ENCODE measurements at places on chromosomes 3 and 15.

GRCh38 chr3:15794842-15795650 lies 2.7 kb downstream of the ANKRD28 start:
- DNase-seq = no peak

- no peak for DNase-seq
Measured at GRCh38 chr15:35834866-35835265, 288.9 kb upstream of the DPH6 start.

DNA sequence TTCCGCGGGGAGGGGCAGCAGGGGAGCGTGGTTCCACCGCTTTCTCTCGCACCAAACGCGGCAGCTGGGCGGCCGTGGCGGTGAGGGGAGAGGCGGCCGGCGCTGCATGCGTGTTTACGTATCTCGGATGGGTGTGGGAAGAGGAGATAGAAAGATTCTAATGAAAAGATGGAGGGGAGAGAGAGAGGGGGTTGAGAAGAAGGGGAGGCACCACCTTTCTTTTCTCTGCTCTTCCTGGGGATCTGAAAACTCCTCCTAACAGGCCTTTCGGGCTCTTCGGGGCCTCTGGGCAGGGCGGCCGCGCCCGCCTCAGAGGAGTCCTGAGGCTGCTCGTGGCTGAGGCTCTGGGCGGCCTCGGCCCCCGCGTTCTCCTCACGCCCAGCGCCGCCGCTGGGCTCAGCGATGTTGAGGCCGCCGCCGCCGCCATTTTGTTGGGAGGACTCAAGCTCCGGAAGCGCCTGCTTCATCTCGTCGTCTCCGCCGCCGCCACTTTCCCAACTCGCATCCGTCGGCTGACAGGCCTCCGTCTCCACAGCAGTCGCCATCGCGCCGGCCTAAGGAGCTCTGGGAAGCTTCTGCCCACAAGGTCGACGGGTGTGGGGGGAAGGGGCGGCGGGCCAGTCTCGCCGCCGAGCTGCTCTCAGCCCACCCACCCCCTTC lies 473 bp downstream of the TASOR start:
- peak; percentile 16 for DNase-seq

DNA sequence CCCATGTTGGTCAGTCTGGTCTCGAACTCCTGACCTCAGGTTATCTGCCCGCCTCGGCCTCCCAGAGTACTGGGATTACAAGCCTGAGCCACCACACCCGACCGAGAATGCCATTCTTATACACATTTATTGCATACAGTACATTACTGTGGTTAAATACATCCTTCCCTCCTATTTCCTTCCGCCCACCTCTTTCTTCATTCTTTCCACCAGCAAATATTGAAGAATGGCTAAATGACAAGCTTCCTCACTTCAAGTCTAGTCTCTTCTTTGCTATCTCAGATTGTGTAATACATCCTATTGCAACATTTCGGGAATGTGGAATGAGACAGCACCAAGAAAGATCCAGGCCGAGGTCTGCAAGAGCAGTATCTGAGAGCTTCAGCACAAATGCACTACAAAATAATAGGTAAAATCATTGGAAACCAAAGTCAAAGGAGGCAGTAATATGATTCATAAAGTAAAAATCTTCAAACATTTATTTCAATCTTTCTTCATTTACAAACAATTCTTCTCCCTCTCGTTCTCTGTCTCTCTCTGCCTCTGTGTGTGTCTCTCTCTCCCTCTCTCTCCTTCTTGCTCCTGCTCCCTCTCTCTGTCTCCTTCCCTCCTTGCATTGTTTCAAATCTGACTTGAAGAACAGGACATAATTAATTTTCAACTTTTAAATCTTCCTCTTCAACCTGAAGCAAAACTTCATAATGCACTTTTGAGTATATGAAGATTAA lies 94.7 kb upstream of the TGFBR2 start:
- DNase-seq = peak; percentile 93

DNA sequence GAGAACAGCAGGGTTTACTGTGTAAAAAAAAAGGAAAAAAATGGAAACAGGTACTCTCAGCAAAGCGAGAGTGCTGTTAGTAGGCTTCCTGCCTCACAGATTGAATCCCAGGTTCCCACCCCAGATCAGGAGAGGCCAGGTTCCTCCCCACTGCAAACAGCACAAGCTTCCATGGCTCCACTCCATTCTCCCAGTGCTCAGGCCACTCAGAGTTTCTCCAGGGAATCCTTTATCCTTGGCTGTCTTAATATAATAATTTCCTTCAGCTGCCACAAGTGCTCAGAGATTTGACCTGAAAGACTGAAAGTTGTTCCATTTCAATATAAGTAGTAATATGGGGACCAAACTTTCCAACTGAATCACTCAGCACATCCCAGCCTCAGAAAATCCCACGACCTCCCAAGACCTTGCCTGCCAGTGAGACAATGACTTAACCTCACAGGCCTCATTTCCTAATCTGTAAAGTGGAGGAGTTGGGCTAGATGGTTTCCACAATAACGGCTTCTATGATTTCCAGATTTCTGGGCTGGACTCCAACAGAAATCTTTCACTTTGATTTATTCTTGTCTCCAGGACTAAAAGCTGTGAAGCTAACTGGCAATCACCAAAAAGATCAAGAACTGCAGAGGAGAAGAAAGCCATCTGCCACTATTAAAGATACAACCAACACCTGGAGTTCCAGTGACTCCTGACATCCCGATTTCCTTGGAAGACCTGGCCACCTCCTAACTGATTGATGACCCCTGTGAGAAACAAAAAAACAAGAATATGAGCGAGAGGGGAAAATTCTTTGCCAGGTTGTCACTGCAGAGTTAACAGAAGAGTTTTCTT lies 289.5 kb downstream of the NEK10 start:
- DNase-seq = no peak

DNA sequence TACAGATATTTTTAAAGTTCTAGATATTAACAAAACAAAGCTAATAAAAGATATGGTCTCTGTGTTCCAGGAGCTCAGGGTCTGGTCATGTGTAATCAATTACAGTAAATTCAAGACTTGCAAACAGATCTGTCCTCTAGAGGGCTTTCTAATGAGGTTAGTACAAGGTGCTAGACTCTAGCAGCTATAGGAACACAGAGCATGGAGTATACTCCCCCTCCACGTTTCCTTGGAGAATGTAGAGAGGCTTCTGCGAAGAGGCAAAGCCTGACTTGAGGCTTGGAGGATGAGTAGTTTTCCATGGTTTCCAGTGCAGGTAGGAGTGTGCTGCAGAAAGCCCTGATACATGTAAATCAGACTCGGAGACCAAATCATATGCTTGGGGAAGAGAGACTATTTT lies 32.7 kb upstream of the DLG1 start:
- DNase-seq = no peak
